Left ventricle myocardium inferior (tissue), 1 donor: ENCODE measurements at places on chromosomes 2 and 18.

- no peak for DNase-seq
Measured at GRCh38 chr2:156191527-156191926, 141.0 kb downstream of the NR4A2 start.

- DNase-seq, result no peak
Measured at GRCh38 chr2:193847991-193848390, 1653.3 kb upstream of the TMEFF2 start.

DNA sequence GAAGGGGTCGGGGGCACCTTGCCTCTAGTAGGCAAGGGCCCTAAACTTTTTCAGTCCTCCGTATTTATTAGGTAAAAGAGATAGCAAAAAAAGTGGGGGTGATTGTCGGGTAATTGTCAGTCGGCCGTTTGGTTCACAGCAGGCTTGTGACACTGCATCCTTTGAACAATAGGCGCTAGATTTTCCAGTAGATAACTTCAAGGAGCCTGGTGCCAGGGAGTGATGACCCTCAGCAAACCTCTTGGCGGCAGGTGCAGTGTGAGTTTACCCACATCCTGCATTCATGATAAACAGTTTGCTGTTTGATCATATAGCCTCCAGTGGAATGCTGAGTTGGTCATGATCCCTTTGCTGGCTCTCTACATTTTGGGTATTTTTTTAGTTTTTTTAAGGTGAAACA is 22.9 kb downstream of the SERPINB8 start:
- DNase-seq, result no peak

DNA sequence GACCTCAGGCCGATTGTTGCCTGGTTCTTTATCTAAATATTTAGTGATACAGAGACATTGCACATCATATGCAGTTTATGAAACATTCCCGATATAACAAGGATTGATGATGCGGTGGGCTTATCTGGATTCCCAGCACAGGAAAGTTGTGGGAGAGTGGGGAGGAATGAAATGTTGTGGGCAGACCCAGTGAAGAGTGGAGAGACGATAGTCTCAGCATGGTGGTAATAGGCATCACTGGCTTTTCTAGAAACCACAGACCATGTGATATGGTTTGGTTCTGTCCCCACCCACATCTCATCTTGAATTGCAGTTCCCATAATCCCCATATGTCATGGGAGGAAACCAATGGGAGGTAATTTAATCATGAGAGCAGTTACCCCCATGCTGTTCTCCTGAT is 34.8 kb upstream of the RND3 start:
- DNase-seq, result no peak

- DNase-seq, result no peak
Measured at GRCh38 chr2:222912776-222913175, 51.9 kb downstream of the ACSL3 start.

GRCh38 chr2:101082998-101083397 is 68.2 kb downstream of the TBC1D8 start:
- no peak for DNase-seq

- DNase-seq, result no peak
Measured at GRCh38 chr2:53422979-53423378, 344.6 kb upstream of the CHAC2 start.

DNA sequence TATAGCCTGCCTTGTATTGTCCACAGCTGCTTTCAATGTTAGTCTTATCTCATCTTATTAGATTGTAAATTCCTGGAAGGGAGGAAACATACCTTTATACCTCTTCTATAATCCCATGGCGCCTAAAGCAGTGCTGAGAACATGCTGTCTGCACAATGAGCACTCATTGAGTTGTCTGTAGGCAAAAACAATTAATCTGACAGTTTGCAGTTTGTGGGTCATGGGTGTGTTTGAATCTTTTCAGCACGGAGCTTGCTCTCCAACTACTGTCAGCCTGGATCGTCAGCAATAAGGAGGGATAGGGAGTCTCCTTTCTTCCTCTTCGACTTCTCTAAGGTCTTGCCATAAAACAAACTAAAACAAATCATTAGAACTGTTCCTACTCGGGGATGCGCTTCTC is 26.5 kb upstream of the GREB1L start:
- DNase-seq, result no peak

DNA sequence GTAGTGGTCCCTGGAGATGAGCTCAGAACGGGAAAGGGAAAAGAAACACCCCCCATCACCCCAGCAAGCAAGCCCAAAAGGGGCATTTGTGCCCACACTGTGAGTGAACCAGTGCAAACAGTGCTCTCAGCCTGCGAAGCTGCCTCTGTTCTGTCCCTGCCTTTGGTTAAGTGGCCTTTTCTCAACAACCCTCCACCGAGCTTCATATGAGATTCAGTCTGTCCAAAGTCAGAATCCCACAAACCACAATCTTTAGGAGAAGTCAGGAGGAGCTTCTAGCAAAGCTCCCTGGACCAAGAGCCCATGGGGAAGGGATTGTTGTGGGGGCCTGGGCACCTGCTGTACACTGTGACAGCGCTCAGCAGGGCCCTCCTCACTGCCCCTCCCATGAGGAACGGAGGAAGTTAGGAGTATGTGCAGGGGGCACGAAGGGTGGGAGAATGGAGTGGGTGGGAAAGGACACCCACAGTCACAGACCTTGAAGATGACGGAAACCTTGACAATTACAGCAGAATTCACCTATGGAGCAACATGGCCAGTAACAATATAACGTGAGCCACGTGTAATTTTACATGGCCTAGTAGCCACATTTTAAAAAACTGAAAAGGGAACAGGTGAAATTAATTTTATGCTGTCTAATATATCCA is 119.5 kb downstream of the SMAD7 start:
- no peak for DNase-seq

GRCh38 chr2:17227856-17228255 is 290.4 kb downstream of the RAD51AP2 start:
- no peak for DNase-seq

DNA sequence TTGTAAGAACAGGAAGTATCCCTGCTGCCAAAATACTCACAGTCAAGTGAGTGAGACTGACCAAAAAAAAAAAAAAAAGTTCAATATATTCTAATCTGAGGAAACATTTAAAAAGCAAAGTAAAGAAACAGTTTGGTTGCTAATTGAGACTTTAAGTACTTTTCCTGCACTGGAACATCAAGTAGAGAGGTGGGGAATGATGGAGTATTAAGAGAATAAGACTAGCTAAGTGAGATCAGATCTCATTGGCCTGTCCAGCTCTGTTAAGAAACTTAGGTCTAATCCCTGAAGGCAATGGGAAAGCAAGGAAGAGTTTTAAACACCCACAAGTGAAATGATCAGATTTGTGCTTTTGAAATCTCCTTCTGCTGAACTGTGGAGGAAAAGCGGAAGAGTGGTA is 27.8 kb upstream of the MAP4K3 start:
- DNase-seq, result no peak

- no peak for DNase-seq
Measured at GRCh38 chr2:68316111-68316510, 3.6 kb downstream of the CNRIP1 start.

- DNase-seq, result no peak
Measured at GRCh38 chr2:170905864-170906263, 23.2 kb upstream of the GORASP2 start.

GRCh38 chr18:47747260-47747795 is 183.1 kb downstream of the SMAD2 start:
- DNase-seq, result no peak

DNA sequence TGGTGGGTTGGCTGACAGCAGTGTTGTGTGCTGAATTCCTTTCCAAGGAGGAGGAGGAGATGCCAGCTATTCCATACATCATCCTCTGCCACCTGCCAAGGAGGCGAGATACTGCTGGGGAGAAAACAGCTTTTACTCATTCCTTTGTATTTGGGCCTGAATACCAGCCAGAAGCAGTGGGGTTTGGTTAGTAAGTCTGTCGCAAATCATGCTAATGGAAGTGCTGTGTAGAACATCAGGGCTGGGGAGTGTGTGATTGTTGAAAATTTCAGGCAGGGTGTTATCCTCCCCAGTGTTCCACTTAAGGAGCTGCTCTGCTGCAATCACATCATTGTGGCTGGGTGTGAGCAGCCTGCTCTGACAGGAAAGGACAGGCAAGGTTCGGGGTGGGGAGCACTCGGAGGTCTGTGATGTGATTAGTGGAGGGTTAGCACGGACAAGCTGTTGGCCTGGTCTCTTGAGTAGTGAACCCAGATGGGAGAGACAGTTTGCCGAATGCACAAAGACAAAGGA is 128.2 kb upstream of the DLX2 start:
- no peak for DNase-seq

DNA sequence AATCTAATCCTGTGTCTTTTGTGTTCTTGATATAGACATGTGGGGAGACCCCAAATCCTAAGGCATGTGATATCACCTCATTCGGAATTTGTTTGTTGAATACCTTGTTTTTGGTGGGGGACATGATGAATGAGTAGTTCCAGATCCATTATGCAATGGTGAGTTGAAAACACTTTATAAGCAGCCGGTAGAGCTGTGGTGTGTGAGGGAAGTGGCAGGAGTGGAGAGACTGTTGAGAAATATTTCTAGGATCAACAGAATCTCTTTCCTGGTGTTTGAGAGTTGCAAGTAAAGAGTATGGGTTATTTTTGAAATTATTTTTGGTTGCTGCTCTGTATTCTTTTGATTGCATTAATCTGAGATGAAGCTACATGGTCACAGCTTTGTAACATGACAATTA is 34.4 kb downstream of the LHCGR start:
- DNase-seq, result no peak

GRCh38 chr18:46283895-46284295 is 179.7 kb downstream of the HAUS1 start:
- DNase-seq, result no peak

DNA sequence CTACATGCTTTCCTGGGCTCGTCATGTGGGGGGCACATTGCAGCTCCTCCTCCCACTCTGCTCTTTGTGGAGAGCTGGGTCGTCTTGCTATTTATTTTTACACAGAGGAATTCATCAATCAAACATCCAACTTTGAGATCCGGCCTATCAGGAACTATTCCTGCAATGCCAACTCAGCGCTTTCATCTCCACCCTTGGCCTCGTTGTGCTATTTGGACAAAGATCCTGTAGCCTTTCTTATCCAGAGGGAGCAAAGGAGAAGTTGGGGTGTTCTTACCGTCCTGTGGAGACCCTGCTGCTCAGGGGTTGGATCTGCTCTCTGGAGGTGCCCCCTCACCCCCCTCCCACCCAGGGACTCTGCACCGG is 92.1 kb downstream of the ASB1 start:
- no peak for DNase-seq

DNA sequence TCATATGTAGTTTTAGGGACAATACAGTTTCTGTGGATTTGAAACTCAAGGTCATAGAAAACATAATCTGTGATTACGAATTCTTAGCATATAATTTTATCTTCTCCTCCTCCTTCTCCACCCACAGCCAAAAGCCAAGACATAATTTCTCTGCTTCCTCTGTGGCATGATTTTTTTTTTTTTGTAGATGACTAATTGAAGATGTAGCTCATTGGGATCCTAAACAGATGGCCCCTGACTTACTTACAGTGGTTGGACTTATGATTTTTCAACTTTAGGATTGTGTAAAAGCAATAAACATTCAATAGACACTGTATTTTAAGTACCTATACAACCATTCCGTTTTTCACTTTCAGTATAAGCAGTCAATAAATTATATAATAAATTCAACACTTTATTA is 42.3 kb downstream of the FSIP2 start:
- DNase-seq, result no peak

DNA sequence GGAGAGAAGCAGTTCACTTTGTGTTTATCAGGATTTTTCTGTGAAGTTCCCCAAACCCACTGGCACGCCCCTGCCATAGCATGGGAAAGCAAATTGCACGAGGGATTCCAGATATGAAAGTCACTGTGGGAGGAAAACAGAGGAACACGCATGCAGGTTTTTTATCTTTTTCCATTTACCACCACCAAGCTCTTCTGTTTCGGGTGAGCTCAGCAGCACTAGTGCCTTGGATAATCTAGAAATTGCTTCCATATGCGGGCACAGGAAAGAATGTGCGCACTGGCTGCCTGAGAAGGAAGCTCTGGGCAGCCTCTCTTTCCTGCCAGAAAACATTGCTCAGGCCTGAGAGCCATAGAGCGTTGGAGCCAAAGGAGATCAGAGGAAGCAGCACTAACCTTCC is 65.9 kb upstream of the WIPF1 start:
- DNase-seq, result no peak

DNA sequence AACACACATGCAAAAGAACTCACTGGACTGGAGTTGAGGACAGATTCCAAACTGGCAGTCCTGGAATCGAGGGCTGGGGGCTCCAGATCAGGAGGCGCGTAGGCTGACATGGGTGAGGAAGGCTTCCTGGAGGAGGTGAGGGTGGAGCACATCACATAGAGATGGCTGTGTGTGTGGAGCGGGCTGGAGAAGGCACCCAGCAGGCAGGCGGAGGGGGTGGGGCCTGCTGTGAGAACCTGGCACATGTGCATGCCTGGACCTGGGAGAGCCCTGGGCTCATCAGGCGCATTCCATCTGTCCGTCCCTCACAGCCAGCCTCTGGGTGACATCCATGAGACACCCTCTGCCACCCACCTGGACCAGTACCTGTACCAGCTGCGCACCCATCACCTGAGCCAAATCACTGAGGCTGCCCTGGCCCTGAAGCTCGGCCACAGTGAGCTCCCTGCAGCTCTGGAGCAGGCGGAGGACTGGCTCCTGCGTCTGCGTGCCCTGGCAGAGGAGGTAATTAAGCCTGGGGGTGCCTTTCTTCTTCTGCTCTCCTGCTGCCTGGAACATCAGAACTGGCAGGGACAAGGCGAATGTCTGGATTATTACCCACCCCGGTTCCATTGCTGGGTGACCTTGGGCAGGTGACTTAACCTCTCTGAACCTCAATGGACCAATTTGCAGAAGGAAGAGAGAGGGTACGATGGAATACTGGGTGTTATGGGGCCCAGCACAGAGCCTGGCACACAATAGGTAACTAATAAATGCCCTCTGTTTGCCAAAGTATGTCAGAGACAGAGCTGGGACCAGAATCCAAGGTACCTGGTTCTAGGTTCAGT is 108.3 kb downstream of the DYSF start:
- DNase-seq, result no peak

- DNase-seq, result no peak
Measured at GRCh38 chr2:165376571-165376975, 92.9 kb upstream of the CSRNP3 start.

- DNase-seq, result no peak
Measured at GRCh38 chr2:153106802-153107477, 371.6 kb downstream of the RPRM start.

GRCh38 chr2:31192851-31193392 is 24.4 kb downstream of the CAPN14 start:
- no peak for DNase-seq

GRCh38 chr2:214169736-214170135 is 241.1 kb upstream of the VWC2L start:
- DNase-seq, result no peak

DNA sequence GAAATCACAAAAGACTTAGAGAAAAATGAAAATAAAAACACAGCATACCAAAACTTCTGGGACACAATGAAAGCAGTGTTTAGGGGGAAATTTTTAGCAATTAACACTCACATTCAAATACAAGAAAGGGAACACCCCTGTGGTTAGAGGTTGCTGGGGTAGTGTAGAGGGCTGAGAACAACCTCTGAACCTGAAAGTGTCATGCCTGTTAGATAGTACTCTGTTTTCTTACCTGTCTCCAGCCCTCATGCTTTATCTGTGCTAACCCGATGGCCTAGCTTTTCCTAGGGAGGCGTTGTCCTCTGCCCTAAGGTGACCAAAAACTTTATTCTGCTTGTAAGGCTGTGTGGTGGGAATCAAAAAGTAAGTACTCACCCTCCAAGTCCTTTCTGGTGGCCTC is 122.6 kb upstream of the OTX1 start:
- DNase-seq, result no peak

- no peak for DNase-seq
Measured at GRCh38 chr2:228731517-228731916, 539.6 kb downstream of the PID1 start.
